ENCODE measurements at places on chromosomes 6 and 20. TPM values are rescaled to one million over a fixed set of nuclear protein-coding genes. Genes with fewer than 3 reads are reported as not detected.

BTNL2 gene
- not detected for total RNA-seq

NSFL1C gene
- total RNA-seq, result 19.9 TPM

LAMA4 gene
- 174 TPM for total RNA-seq

XKR7 gene
- total RNA-seq, result not detected

PBOV1 gene
- not detected for total RNA-seq

GRM1 gene
- not detected for total RNA-seq

HFE gene
- 24.6 TPM for total RNA-seq

RNF144B gene
- 0.74 TPM for total RNA-seq

DACT2 gene
- total RNA-seq, result not detected

DOK5 gene
- 19.8 TPM for total RNA-seq

SLC22A7 gene
- total RNA-seq, result not detected

BHLHE23 gene
- total RNA-seq, result not detected

PPIL1 gene
- 43.4 TPM for total RNA-seq

MOG gene
- not detected for total RNA-seq

PLN gene
- total RNA-seq, result 0.83 TPM

CNR1 gene
- total RNA-seq, result not detected

APCDD1L gene
- 92.5 TPM for total RNA-seq

HMGN3 gene
- 18.5 TPM for total RNA-seq

All from smooth muscle cell of the umbilical artery (primary cell).